ENCODE measurements at places on chromosomes 6 and 20. TPM values are rescaled to one million over a fixed set of nuclear protein-coding genes. Genes with fewer than 3 reads are reported as not detected.

GRCh38 chr6:20497216-20498040 is 36.8 kb upstream of the CDKAL1 start:
- DNase-seq: no peak

DNA sequence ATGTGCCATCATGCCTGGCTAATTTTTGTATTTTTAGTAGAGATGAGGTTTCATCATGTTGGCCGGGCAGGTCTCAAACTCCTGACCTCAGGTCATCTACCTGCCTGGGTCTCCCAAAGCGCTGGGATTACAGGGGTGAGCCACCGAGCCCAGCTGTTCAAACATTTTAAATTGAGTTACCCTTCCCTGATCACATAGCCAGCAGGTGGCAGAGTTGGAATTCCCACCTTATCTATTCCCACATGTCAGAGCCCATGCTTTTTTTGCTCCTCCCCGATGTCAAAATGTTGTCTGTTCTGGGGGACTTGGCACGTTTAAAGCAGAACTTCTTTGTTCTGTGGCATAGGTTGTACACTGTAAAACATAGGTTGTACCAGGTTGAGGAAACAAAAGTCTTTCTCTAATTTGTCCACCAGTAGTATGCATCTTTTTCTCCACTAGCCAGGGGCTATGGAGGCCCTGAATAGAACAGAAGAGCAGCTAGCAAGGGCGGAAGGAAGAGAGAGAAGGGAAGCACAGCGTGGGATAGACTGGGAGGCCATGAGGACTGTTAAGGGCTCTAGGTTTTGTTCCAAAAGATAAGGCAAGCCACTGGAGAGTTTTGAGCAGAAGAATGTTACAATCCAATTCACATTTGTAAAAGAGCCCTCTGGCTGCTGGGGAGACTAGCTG is 7.3 kb upstream of the LBP start:
- no peak for DNase-seq

The RIPOR3 gene
- 17.5 TPM for total RNA-seq

- no peak for DNase-seq
These were observed 262.2 kb upstream of the CEP162 start for GRCh38 chr6:84489598-84489997.

The ADTRP gene
- not detected for total RNA-seq

The AIF1 gene
- 20.9 TPM for total RNA-seq

The RAB32 gene
- 53.8 TPM for total RNA-seq

The OR2J1 gene
- not detected for total RNA-seq

DNA sequence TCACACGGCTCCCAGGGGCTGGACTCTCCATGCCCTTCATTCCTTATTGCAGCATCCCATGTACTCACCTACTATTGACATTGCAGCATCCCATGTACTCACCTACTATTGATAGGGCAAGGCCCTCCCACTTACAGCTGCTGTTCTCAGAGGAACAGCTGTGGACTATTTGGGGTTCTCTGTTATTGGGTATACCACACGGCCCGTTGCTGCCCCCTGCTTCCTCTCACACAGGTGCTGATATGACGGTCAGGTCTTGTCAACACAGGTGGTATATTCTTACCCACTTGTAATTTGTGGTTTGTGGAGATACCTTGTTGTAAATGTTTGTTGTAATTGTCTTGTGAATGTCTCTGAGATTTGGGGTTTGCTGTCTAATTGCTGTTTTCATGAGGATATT is 18.8 kb downstream of the ALDH5A1 start:
- no peak for DNase-seq

DNA sequence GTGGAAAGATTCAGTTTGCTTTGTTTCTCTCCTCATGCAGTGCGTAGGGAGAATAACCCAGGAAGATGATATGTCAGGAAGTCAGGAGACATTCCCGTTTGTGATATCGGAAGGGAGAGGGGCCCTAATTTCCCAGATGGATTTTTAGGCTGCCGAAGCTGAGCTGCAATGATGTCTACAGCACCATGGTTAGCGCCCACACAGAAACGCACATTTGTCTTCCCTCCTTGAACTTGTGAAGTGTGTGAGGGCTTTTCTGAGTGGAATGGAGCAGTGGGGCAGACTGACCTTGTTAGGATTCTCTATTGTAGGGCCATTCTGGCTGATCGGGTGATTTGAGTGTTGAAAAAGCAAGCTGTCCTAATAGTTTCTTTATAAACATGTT is 191.3 kb upstream of the ARG1 start:
- DNase-seq: no peak

The HAO1 gene
- not detected for total RNA-seq

DNA sequence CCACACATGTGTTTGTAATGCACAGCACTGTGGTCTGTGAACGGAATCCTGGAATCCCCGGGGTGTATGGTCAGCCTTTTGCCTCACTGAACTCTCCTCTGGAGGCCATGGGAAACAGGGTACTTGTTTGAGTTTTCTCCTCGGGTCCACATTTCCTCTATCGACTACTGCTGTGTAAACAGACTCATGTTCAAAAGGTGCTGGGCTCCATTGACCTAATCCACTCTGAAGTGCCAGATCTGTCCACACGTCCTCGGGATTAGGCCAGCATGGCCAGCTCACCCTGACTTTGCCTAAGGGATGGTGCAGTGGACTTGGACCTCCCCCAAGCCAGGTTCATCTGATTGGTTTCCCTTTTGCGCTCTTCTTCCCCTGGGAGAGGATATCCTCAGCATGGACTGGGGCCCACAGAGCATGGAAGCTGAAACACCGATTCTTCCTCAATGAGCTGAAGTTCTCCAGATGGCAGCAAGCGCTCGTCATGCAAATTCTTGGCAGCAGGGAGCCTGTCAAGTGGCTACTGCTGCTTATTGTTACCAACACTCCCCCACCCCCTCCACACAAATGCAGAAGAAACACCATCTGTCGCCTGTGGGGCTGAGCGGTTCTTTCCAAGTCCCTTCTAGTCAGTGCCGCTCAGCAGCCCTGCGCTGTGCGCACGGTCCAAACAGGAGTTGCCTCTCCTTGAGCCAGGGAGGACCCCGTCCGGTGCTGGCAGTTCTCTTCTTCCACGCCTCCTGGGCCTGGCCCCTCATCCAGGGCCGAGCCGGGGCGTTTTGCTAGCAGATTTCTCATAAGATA is 292.6 kb upstream of the MARCKS start:
- DNase-seq: peak; percentile 70

The LRP11 gene
- 25.0 TPM for total RNA-seq

DNA sequence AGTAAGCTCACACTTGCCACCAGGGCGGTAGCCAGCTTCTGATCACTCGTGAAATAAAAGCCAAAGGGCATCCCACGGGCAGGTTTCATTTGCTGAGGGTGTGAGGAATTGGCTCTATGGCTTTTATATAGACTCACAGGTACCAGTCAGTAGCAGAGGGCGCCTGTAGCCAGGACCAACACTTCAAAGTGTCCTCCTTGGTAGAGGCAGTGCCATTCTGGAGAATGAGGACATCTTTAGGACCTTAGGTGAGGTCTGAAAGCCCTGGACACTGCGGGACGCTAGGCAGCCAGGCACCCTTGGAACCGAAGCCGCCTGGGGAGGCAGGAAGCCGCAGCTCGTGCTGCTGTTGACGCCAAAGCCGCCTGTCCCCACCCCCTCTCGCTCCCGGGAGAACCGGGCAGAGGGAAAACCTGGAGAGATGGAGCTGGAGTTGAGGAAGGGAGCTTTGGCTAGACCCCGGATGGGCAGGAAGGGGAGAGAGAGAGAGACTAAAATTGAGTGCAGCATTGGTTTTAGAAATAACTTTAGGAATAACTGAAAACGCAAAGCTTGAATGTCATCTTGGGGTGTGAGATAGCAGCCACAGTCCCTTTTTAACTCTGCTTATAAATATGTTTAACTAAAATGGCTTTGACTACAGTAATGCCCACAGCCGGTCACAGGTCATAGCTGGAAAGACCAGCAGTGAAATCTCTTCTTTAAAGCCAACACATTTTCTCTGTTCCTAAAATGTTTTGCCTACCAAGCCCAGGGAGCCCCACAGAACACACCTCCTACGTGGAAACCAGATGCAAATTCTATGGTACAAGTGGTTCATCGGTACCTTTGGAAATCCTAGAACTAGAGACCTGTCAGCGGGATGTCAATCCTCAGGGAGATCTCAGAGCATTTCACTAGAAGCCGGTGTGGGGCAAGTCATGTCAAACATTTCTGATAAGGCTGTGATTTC is 128.5 kb upstream of the CDYL start:
- peak; percentile 86 for DNase-seq

- DNase-seq: no peak
These were observed 52.2 kb downstream of the ADGB start for GRCh38 chr6:146650799-146651481.

GRCh38 chr6:17851001-17851719 is 136.3 kb downstream of the KIF13A start:
- no peak for DNase-seq
